ENCODE measurements at places on chromosomes 5 and 9. TPM values are rescaled to one million over a fixed set of nuclear protein-coding genes. Genes with fewer than 3 reads are reported as not detected.

GRCh38 chr5:162503796-162504195, 436.2 kb downstream of the GABRG2 start:
- H3K4me3 ChIP-seq = no peak overlapping the region
- DNase-seq = no peak
- H3K4me1 ChIP-seq = no peaks in the 10 kb centered on the region
- H3K27me3 ChIP-seq = no peaks in the 10 kb centered on the region
- no peaks in the 10 kb centered on the region for H3K36me3 ChIP-seq

LCN10 gene
- 0.36 TPM for total RNA-seq

IL9 gene
- total RNA-seq = not detected

GRCh38 chr5:74717596-74717995, 32.6 kb downstream of the HEXB start:
- no peaks in the 10 kb centered on the region for H3K27me3 ChIP-seq
- peaks cover 49% of the 10 kb centered on the region for H3K36me3 ChIP-seq
- no peak for DNase-seq
- no peak overlapping the region for H3K4me3 ChIP-seq
- no peak overlapping the region for H3K27ac ChIP-seq
- H3K4me1 ChIP-seq = no peaks in the 10 kb centered on the region

DNA sequence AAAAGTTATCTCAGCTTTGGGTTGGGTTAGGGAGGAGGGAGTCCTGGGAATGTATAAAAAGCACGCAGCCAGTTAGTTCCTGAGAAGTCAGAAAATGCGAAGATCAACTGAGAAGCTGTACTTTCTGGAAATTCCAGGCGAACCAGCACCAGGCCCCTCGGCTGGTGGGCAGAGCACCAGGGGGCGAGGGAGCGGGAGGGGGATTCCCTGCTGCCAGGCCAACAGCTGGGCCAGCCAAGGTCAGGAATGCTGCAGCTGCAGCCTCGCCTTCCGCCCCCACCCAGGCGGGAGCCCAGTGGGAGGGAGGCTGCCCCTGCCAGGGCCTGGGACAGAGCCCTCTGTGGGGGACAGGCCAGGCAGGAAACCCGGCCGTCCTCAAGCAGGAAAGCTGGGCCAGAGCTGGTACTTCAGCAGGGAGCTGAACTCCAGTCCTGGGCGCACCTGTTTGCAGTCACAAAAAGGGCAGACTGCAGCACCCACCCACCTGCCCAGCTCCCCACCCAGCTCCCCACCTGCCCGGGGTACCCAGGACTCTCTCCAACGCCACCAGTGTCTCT, 35.5 kb downstream of the VAV2 start:
- no peaks in the 10 kb centered on the region for H3K4me1 ChIP-seq
- peak; percentile 81 for DNase-seq
- H3K27ac ChIP-seq = peak overlapping the region; percentile 90
- no peaks in the 10 kb centered on the region for H3K27me3 ChIP-seq
- H3K4me3 ChIP-seq = no peak overlapping the region

ARL14EPL gene
- not detected for total RNA-seq

PTPA gene
- 107 TPM for total RNA-seq

GRCh38 chr5:372556-372995, 51.1 kb downstream of the AHRR start:
- H3K36me3 ChIP-seq = no peaks in the 10 kb centered on the region
- H3K4me3 ChIP-seq = no peak overlapping the region
- H3K27ac ChIP-seq = no peak overlapping the region

EPB41L4B gene
- total RNA-seq = 4.6 TPM

- H3K27ac ChIP-seq = no peak overlapping the region
- no peaks in the 10 kb centered on the region for H3K4me1 ChIP-seq
- H3K36me3 ChIP-seq = no peaks in the 10 kb centered on the region
- peaks cover 1% of the 10 kb centered on the region for H3K27me3 ChIP-seq
- H3K4me3 ChIP-seq = no peak overlapping the region
Measured at GRCh38 chr5:133944263-133945185, 23.9 kb downstream of the C5orf15 start.

GRCh38 chr9:10232352-10232930, 380.4 kb downstream of the PTPRD start:
- H3K27ac ChIP-seq = no peak overlapping the region
- no peaks in the 10 kb centered on the region for H3K36me3 ChIP-seq
- H3K4me3 ChIP-seq = no peak overlapping the region
- DNase-seq = no peak

DNA sequence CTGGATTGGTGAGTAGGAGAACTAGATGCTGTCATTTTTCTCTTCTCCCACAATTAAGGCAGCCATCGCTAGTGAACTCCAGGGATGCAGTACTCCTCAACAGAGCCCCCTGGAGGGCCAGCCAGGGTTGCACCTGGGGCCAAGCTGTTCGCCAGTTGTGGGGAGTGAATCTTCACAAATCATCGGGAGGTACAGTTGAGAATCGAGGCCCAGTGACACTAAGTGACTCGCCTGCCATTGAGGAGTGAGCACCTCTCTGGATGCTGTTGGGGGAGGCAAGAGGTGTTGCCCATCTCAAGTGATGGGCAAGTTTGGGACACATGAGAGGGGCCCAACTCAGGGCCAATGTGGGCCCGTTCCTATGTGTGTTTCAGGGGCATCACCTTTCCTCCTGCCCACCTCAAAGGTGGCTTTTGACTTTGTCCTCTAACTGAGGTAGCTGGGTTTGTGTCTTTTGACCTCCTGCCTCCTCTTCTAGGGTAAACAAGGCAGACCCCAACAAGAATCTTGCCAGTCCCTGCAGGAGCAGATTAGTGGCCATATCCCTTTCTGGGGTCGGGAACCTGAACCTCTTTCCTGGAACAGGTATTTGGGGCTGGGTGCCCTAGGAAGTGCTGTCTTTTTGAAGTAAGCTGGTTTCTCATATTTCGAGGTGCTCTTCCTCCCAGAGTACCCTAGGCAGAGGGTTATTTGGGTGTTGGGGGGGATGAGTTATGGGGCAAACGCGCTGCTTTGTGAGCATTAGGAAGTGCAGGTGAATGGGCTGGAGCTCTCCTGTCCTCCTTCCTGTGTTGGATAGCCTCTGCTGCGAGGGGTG, 181.2 kb downstream of the MACROH2A1 start:
- H3K4me1 ChIP-seq = no peaks in the 10 kb centered on the region
- H3K27ac ChIP-seq = no peak overlapping the region
- no peak overlapping the region for H3K4me3 ChIP-seq
- peak; percentile 75 for DNase-seq
- no peaks in the 10 kb centered on the region for H3K36me3 ChIP-seq

IFNA13 gene
- total RNA-seq = not detected

DNA sequence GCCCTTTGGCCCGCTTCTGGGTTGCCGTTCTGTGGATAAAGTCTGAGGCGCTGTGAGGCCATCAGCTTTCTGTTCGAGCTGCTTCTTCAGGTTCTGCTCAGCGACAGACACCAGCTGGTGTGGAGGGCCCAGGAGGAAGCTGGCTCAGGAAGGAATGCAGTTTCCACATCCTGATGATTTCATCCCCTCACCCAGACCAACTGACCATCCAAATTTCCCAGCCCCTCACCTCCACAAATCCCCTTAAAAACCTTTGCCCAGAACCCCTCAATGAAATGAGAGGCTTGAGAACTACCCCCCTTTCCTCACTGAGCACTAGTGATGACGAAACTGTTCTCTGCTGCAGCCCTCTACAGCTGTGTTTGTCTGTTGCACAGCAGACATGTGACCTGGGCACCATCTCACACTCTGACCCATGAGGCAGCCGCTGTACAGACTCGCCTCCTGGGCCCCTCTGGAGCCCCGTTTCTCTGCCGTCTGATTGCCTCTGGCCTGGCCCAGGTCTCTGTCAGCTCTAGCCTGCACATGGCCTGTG, 45.4 kb downstream of the SPATA31C2 start:
- H3K4me3 ChIP-seq = no peak overlapping the region
- peaks cover 6% of the 10 kb centered on the region for H3K4me1 ChIP-seq
- no peak overlapping the region for H3K27ac ChIP-seq
- peak; percentile 52 for DNase-seq
- H3K36me3 ChIP-seq = no peaks in the 10 kb centered on the region

DNA sequence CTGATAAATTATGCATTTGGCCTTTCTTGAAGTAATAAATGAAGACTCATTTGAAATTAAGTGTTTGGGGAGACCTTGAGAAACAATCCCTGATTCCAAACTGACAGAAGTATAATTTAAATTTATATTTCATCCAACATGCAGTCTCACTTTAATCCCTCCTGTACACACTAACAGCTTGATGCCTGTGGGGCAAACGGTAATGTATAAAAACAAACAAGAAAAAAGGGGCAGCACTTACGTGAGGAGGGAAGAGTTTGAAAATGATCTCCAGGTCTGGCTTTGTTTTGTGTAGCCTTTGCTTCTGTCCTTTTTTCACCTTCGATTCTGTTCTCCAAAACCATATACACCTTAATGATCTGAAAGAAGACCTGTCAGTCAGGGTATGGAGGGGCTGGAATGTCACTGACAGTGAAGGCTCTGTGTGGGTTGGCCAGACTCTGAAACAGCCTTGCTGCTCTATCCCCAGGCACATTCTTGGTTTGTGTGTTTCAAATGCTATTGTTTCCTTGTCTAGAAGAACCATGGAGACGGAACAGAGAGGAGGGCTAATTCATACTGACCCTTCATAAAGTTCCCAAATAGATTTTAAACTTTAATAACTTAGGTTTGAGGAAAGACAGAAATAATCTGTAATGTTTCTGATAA, 338.2 kb upstream of the WWC1 start:
- no peak for DNase-seq
- no peaks in the 10 kb centered on the region for H3K4me1 ChIP-seq
- H3K36me3 ChIP-seq = no peaks in the 10 kb centered on the region
- H3K27me3 ChIP-seq = no peaks in the 10 kb centered on the region
- no peak overlapping the region for H3K4me3 ChIP-seq

RGMB gene
- 62.2 TPM for total RNA-seq

KIF4B gene
- total RNA-seq = 0.14 TPM

PPIC gene
- total RNA-seq = 26.4 TPM

DNA sequence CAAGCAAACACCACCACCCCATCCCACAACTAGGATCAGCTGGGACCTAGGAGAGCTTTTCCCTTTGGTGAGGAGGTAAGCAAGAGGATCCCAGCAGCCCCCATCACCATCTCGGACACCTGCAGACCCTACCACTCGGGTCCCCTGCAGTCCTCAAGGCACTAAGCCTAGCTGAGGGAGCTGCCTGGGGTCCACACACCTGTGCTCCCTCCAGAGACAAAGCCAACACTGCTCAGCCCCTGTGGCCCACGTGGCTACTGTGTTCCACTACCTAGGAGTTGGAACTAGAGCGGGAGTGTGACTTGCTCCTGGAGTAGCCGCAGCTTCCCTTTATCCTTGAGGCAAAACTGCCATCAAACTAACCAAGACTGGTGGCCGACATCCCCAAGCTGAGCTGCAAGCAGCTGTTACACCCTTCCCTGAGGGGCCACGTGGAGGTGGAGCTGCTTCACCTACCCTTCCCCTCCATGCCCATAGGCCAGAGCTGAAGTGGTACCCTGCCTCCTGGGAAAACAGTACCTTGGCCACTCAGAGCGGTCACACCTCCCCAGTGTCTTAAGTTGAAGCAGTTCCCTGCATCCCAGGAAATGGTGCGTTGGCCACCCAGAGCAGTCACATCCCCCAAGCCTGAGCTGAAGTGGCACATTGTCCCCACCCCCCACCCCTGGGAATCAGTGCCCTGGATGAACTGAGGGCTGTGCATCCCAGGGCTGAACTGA, 205.5 kb downstream of the CACNA1B start:
- no peak overlapping the region for H3K4me3 ChIP-seq
- no peaks in the 10 kb centered on the region for H3K36me3 ChIP-seq
- no peak for DNase-seq
- H3K27ac ChIP-seq = no peak overlapping the region
- no peaks in the 10 kb centered on the region for H3K4me1 ChIP-seq
- no peaks in the 10 kb centered on the region for H3K27me3 ChIP-seq

GRCh38 chr5:110108520-110108919, 418.8 kb downstream of the MAN2A1 start:
- no peak for DNase-seq
- H3K27me3 ChIP-seq = no peaks in the 10 kb centered on the region
- no peak overlapping the region for H3K4me3 ChIP-seq
- no peak overlapping the region for H3K27ac ChIP-seq
- H3K36me3 ChIP-seq = no peaks in the 10 kb centered on the region

- peaks cover 6% of the 10 kb centered on the region for H3K4me1 ChIP-seq
- no peak overlapping the region for H3K27ac ChIP-seq
- no peaks in the 10 kb centered on the region for H3K27me3 ChIP-seq
- DNase-seq = peak; percentile 75
Measured at GRCh38 chr5:126368239-126368812, 54.9 kb upstream of the GRAMD2B start.

GRCh38 chr5:73007051-73007450, 51.2 kb downstream of the FCHO2 start:
- H3K27ac ChIP-seq = no peak overlapping the region
- H3K36me3 ChIP-seq = peaks cover 6% of the 10 kb centered on the region
- DNase-seq = no peak

EQTN gene
- not detected for total RNA-seq

GRCh38 chr9:111969061-111969460, 72.4 kb downstream of the UGCG start:
- H3K4me1 ChIP-seq = no peaks in the 10 kb centered on the region
- no peaks in the 10 kb centered on the region for H3K36me3 ChIP-seq
- no peaks in the 10 kb centered on the region for H3K27me3 ChIP-seq
- no peak overlapping the region for H3K27ac ChIP-seq

DNA sequence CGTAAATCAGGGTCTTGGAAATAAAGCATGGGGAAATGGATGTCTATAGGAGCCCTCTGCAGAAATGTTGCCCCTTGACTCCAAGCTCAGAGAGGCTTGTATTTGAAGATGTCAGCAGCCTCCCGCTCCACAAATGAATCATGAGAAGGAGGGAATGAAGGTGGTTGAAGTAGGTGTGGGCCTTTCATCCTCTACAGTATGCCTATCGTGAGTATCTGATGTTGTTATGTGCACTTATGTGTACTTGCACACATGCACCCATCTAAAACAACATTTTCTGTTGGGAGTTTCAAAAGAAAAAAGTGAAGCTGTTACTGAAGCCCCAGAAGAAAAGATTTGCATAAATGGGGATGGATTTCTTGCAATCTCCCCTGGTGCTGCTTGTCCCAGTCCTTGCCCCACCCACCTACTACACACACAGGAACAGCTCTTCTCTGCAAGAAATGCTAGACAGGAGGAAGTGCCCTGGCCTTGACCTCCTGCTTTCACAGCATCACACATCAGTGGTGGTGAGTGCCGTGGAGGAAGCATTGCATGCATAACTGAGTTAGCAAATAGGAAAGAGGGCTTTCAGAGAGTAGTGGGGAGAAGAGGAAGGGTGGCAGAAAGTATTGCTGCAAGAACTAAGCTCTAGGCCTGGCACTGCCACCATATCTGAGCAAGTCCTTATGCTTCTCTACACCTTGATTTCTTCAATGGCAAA, 156.1 kb downstream of the SNX18 start:
- H3K27me3 ChIP-seq = no peaks in the 10 kb centered on the region
- no peak overlapping the region for H3K4me3 ChIP-seq
- no peak for DNase-seq
- H3K27ac ChIP-seq = no peak overlapping the region

DNA sequence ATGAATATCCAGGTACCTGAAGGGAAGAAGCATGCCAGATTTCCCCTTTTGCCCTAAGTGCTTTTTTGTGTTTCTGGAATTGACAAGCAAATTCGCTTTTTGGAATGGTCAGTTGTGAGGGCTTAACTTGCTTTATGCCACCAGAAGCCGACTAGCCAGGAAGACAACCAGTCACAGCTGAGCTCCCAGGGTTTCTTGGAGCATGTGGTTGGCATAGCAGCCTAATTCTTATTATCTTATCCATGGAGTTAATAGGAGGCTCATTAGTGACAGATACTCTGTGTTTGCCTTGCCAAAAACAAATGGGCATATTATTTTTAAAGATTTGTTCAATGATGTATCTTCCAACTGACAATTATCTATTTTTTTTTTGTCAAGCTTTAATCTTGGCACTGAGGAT, 500.7 kb downstream of the PTPRD start:
- no peak for DNase-seq
- H3K36me3 ChIP-seq = no peaks in the 10 kb centered on the region
- peaks cover 5% of the 10 kb centered on the region for H3K27me3 ChIP-seq

LEAP2 gene
- total RNA-seq = 1.1 TPM

SELENOP gene
- 121 TPM for total RNA-seq

All from endodermal cell (in vitro differentiated cells).